ENCODE measurements at places on chromosomes 11 and 22.

GRCh38 chr11:2362414-2362813 is 14.7 kb upstream of the CD81 start:
- DNase-seq, result no peak

- DNase-seq, result no peak
Observed at GRCh38 chr11:45997599-45997998, 75.1 kb downstream of the LARGE2 start.

GRCh38 chr22:19871023-19871844 is 16.6 kb upstream of the GNB1L start:
- no peak for DNase-seq

DNA sequence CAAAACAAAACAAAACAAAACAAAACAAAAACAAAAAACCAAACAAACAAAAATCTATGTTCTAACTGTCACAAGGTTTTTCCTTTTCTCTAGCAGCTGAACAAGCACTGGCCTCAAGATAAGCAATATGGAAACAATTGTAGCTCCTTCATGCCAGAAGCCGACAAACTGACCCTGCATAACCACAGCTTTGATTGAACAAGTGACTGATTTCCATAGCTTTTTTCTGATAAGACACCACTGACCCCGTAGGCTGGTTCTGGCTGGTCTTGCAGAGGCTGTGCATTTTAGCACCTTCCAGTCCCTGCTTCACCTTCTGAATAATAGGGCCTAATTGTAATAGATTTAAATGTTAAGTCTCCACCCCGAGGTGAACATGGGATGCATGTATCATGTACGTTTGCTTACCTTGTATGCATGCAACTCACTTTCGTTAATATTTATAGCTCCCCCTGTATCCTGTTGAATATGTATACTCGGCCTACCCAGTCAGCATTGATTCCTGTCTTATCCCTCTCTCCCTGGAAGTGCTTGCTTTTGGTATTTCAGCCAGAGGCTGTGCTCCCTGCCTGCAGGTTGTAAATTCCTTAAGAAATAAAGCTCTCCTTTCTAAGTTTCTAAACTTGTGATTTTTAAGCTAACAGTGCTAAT is 49.6 kb downstream of the CNTF start:
- no peak for DNase-seq

- DNase-seq, result no peak
Observed at GRCh38 chr22:41401781-41402648, 20.3 kb downstream of the TEF start.

GRCh38 chr22:31431950-31432349 is 32.5 kb downstream of the DRG1 start:
- DNase-seq, result no peak

GRCh38 chr11:128206461-128206860 is 380.9 kb downstream of the ETS1 start:
- no peak for DNase-seq

- no peak for DNase-seq
Observed at GRCh38 chr11:227824-228379, 8.2 kb downstream of the SIRT3 start.

GRCh38 chr22:20418211-20418788 is 19.3 kb downstream of the SCARF2 start:
- peak; percentile 54 for DNase-seq

- DNase-seq, result no peak
Observed at GRCh38 chr11:126647735-126648134, 292.2 kb downstream of the ST3GAL4 start.

- DNase-seq, result no peak
Observed at GRCh38 chr11:108609682-108610081, 16.1 kb upstream of the EXPH5 start.

- DNase-seq, result no peak
Observed at GRCh38 chr22:45976254-45977002, 534 bp downstream of the WNT7B start.

DNA sequence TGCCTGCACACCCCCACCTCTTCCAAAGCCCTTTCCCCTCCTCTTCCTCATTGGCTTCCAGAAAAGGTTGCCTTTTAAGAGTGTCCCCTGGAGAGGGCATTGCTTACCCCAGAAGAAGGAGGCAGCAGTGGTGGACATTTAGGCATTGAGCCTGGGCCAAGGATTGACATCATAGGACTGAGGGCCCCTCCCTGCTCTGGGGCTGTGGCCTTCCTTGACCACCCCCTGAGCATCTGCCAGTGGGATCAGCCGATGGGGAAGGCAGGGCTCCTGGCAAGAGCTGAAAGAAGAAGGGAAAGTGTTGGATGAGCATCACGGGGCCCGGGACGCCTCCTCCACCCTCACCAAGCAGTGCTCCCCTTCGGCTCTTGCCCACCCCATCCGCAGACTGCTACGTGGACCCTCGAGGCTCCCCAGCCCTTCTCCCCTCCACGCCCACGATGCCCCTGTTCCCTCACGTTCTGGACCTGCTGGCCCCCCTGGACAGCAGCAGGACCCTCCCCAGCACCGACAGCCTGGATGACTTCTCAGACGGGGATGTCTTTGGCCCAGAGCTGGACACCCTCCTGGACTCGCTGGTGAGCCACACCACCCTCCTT is 37.4 kb downstream of the ZC3H7B start:
- DNase-seq, result no peak

DNA sequence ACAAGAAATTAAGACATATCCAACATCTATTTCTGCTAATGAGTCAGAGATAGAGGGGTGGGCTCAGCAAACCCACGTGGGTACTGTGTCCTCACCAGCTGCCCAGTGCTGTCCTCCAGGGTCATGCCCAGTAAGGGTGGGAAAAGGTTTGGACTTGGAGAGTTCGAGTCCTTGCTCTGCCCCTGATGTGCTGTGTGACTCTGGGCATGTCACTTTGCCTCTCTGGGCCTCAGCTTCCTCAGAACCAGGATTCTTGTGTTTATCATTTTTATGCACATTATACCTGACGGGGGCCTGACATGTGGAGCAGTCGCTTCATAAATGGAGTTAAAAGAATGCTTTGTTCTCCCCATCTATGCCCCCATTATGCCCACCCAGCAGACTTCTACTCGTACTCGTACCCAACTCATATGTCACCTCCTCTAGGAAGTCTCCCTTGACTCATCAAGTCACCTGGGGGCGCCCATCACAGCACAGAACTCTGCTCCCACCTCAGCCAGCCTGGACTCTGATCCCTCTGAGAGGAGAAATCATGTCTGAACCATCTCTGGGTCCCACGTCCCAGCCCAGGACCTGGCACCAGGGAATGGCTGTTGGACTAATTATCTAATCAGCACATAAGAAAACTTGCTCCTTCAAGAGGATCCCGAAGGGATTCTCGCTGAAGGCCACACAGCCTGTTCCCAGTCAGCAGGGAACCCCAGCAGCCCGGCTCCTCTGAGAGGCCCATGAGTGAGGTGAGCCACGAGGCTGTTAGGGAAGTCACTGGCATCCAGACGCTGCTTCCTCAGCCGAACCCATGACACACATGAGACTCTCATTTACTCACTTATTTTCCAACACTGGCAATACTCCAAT is 38.7 kb upstream of the TSKU start:
- DNase-seq, result no peak

DNA sequence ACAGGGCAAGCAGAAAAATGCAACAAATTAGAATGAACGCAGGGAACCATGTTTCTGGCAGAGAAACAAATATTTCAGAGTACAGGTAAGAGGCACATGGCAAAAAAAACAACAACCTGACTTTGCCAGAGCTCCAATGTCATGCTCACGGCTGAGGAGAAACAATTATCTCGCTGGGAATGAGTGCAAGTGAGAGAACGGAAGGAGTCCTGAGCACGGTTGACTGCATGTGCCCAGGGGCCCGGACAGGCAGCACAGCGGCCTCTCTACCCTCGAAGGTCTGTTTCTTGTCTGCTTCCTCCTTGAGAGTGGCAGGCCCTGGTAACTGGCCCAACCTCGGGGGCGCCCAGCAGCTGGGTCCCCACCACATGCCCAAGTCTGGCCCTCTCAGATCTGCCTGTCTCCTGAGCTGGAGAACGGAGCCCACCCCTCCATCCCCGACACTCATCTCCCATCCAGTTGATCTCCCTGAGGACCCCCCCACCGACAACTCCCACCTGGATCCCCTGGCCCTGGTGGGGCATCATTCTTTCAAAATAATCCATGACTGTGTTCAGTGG is 24.6 kb upstream of the RTN4R start:
- DNase-seq, result no peak

GRCh38 chr11:73308961-73309919 is 1.2 kb downstream of the ARHGEF17 start:
- no peak for DNase-seq

GRCh38 chr11:62602141-62603071 is 741 bp upstream of the MTA2 start:
- DNase-seq, result no peak

DNA sequence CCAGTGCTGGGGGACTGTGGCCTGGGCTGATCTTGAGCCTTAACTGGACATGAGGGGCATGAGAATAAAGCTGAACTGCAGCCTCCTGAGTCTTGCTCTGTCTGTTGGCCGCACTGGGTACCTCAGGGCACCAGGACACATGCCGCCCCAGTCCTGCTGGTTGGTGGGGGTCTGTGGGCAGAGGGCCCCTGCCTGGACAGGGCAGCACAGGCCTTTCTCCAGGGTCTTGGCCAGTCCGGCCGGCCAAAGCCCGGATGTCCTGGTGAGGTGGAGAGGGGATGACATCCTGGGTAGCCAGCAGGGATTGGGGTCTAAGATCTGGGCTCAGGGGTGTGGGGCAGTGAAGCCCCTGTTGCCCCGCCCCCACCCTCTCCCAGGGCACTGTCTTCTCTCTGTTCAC is 1.5 kb upstream of the RPS6KA4 start:
- no peak for DNase-seq

GRCh38 chr22:28435140-28435768 is 244.4 kb downstream of the TTC28 start:
- DNase-seq, result no peak

DNA sequence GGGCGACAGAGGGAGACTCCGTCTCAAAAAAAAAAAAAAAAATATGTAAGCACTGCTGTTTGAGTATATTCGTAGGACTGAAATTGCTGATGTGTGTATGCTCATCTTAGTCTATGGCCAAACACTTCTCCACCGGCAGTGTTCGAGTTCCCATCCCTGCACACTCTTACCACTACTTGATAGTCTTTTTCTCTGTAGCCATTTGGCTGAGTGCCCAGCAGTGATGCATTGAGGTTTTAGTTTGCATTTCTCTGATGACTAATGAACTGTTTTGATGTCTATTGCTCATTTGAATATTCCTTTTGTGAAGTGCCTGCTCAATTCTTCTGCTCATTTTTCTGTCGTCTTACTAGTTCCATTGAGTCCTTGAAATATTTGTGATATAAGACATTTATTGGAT is 1.9 kb downstream of the TIRAP start:
- DNase-seq, result peak; percentile 67

- no peak for DNase-seq
Observed at GRCh38 chr11:2461956-2462542, 17.2 kb downstream of the KCNQ1 start.

DNA sequence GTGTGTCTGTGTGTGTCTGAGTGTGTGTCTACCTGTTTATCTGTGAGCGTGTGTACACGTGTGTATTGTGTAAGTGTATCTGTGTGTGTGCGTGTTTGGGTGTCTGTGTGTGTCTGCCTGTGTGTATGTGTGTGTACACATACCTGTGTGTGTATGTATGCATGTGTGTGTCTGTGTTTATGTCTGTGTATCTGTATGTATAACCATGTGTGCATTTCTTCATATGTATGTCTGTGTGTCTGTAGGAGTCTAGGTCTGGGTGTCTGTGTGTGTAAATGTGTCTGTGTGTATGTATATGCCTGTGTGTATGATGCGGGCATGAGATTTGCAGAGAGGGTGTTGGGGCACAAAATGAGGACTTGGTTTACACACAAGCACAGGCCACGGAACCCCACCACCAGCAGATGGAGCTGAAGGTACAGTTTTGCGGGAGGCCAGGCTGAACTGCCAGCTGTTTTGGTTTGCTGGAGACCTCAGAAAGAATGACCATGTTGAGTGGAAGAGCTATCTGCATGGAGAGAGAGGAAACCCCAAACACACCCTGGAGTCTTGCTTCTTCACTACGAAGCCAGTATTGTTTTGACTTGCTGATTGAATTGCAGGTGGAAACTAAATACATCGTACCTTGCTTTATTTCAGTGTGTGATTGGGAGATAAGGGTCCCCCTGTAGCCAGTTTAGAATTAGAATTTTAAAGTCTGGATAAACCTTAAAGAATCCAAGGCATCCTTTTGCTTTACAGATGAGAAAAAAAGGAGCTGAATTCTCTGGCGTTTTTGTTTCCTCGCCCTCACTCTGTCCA is 497.2 kb downstream of the NTM start:
- DNase-seq, result no peak

DNA sequence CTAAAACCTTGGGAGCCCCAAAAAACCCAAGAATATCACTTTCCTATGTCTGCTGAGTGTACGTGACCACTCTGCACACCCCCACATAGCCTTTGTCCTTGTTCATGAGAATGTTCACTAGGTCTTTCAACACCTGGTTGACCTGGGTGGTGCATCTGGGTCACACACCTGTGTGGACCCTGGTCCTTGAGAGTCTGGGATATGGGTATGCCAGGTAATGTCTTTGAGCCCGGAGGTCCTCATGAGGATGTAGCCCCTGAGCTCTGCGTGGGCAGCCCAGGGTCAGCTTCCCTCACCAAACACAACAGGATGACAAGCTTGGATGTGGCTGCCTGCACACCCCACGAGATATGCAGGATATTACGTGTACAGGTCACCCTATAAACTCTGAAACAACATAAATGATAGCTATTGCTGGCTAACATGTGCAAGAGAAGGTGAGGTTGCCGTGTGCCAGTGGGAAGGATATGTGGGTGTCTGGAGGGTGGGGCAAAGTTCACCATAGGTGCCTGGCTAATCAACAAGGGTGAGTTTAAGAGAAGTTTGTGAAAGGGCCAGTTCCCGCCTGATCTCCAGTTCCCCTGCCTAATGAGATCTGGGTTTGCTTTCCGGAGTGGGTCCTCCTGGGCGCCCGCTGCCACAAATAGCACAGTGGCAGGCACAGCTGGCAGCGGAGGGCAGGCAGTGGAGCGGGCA is 1.4 kb upstream of the PPARA start:
- no peak for DNase-seq

- DNase-seq, result no peak
Observed at GRCh38 chr11:131895865-131896264, 525.5 kb downstream of the NTM start.

GRCh38 chr11:93329936-93330445 is 551 bp upstream of the DEUP1 start:
- DNase-seq, result no peak

- no peak for DNase-seq
Observed at GRCh38 chr11:126011754-126012153, 50.9 kb downstream of the CDON start.

DNA sequence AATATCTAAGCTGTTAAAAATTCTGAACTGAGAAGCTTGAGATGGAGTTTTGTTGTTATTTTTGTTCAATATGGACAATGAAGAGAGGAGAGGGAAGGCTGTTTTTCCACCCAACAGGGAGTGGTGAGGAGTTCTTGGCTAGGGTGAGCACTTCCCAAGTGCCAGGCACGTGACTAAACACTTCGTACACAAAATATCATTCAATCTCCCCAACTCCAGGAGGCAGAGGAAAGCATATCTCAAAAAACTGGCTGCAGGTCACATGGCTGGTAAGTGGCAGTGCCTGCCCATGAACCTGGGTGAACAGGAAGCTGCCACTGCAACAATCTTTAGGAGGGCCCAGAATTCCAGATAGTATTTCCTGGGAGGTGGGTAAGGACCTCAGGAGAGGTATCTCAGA is 11.6 kb downstream of the ELF5 start:
- no peak for DNase-seq

- no peak for DNase-seq
Observed at GRCh38 chr11:108338750-108339149, 115.9 kb downstream of the ATM start.
